ENCODE measurements at places on chromosomes 7 and 10.

DNA sequence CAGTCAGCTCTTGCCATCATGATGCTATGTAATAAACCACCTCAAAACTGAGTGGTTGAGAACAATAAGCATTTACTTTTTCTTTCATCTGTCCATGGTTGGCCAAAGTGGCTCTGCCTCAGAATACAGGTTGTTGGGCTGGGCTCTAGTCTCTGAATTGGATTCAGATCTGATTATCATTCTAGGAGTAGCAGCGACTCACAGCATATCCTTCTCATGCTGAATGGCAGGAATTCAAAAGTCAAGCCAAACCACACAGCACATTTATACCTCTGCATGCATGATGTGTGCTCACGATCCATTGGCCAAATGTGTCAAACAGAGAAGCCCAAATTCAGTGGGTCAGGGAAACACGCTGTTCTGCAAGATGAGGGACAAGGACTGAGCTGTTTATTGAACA lies 13.6 kb upstream of the GALNT11 start:
- no peak for DNase-seq

GRCh38 chr10:19290770-19291169 lies 242.2 kb downstream of the MALRD1 start:
- no peak for DNase-seq

DNA sequence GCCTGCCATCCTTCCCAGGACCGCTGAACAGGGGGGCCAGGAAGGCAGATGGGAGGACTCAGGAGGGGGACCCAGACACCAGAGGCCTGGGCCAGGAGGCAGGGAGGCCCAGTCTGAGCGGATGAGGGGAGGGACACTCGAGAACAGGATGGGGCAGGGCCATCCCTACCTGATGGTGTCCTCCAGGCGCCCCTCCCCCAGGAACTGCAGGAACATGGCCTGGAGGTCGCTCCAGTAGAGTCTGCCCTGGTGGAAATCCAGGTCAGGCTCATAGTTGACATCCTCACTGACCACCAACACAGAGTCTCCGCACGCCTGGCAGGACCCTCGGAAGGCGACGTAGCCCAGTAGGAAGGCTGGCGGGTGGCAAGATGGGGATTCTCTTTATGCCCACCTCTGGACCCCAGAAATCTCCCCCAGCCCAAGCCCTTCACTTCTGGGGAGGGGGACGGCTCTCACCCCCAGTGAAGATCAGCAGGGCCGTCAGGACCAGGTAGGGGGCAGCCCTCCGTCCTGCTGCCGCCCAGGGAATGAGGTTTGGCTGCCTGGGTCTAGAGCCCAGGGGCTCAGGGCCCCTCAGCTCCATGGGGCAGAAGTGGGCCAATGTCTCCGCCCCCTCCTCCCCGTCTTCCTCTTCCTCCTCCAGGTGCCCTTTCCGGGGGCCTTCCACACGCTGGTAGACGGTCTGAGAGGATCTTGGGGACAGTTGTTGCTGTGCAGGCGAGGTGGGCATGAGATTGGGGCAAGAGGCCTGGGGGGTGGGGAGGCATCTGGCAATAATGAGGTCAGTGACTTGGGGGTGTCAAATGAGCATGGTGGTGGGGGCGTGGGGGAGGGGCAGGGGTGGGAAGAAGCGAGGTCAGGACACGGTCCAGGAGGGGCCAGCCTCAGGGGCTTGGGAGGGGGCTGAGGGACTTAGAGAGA lies 573 bp downstream of the TFR2 start:
- no peak for DNase-seq

- no peak for DNase-seq
Observed at GRCh38 chr7:29145553-29146056, 732 bp downstream of the CPVL start.

DNA sequence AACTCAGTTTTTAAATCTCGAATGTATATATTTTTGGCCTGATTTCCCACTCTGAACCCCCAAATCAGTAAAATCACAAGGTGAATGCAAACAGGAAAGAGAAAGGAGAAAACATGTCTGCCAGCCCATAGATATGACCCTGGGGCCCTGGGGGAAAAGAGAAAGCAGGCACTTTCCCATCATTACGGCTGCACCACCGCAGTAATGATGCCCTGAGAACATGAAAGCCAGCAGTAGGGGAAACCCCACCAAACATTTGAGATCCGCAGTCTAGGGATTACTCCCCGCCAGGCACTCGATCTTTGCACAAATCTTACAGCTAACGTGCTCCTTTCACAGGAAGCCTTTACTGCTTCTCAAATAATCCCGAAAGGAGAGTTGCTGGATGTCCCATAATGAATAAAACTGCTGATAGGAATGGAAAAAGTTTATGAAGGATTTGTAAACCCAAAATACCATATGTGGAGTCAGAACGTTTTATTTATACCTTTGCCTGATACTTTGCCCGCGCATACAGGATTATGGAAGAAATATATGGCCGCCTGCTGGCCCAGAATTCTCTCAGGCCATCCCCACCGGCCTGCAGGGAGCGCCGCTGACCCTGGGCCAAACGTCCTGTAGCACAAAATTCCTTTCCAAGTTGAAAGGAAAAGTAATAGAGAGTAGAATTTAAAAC lies 180.0 kb upstream of the INHBA start:
- no peak for DNase-seq

DNA sequence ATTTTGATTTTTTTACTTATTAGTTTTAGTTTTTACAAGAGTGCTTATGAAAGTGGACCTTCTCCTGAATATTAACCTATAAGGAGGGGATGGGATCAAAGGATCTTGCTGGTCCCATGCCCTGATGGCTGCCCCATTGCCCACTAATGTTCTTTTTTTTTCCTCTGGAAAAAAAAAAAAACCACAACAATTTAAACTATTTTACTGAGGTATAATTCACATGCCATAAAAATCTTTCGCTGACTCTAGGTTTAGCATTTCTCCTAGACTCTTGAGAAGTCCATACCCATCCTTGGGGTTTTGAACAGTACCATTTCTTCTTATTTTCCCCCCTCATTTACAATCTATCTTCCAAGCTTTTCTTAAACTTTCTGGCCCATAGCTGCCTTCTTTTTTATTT lies 481.8 kb downstream of the TFEC start:
- DNase-seq, result no peak

All from CD4-positive, alpha-beta T cell treated with Interleukin-1 beta for 1 hour (primary cell).